Hair follicle dermal papilla cell (primary cell): ENCODE measurements at places on chromosomes 11 and 22. TPM values are rescaled to one million over a fixed set of nuclear protein-coding genes. Genes with fewer than 3 reads are reported as not detected.

CD248 gene
- 172 and 174 TPM in 2 replicates for total RNA-seq

KCNK4 gene
- total RNA-seq: 0.12 TPM in 1 of 2 replicates, not detected in the other

AIFM3 gene
- 0.36 and 0.49 TPM in 2 replicates for total RNA-seq

SUSD2 gene
- 3.4 and 12.4 TPM in 2 replicates for total RNA-seq

NR1H3 gene
- total RNA-seq: 15.4 and 17.0 TPM in 2 replicates

GLB1L2 gene
- 0.73 and 2.4 TPM in 2 replicates for total RNA-seq

FGF4 gene
- not detected in 2 replicates for total RNA-seq

WNT11 gene
- total RNA-seq: 12.9 and 40.7 TPM in 2 replicates

CCDC73 gene
- not detected in 2 replicates for total RNA-seq

SERHL2 gene
- 3.6 and 6.4 TPM in 2 replicates for total RNA-seq
